ENCODE measurements at places on chromosomes 2 and 18. TPM values are rescaled to one million over a fixed set of nuclear protein-coding genes. Genes with fewer than 3 reads are reported as not detected.

DNA sequence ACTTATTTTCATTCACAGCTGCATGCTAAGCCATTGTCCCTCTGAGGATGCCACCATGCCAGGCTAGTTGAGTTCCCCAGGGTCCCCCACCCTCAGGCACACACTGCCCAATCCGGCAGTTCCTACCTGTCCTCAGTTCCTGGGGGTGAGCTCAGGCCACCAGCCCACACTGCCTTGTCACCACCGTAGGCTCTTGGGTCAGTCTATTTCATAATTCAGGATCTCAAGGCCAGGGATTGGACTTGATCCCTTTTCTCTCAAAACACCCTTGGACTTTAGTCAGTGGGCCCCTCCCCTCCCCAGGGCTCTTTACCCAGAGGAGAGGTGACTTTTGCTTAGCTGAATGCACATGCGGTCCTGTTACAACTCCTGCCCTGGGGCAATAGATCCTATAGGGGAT lies 18.7 kb upstream of the MC2R start:
- no peak for DNase-seq

DNA sequence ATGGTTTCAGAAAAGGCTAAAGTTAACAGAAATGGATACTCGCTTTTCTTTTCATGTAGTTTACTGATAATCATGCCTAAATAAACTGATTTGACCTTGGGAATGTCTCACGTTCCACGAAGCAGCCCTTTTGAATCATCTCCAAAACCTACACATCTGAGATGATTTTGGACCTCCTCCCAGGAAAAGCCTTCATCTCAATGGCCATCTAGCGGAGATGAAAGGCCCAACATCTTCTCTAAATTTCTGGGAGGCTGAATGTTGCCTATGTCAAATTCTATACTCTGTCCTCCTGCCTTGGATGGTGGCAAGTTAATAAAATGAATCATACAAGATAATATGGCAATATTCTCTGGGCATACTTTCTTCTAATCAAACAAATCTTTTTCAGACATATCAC lies 448.5 kb downstream of the ZEB2 start:
- no peak for DNase-seq

DNA sequence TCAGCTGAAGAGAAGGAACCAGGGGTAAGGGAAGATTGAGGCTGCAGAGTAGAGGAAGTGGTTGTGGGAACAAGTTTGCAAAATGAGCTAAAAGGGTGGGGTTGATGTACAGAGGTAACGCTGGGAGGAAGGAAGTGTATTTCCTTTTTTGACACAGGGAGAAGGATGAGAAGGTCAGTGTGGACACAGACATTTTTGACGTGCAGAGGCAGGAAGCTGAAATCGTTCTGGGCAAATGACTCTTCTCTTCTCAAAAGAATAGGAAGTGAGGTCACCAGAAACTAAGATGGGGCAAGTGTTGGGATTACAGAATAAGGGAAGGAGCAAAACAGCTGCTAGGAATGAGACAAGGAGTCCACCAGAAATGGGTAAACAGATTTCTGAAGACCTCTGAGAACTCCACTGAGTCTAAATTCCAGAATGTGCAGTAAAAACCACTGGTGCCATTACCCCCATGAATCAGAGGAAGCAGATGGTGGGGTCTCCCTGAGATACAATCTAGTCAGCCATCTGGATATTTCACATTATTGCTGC lies 20.0 kb upstream of the RNF149 start:
- no peak for DNase-seq

DNA sequence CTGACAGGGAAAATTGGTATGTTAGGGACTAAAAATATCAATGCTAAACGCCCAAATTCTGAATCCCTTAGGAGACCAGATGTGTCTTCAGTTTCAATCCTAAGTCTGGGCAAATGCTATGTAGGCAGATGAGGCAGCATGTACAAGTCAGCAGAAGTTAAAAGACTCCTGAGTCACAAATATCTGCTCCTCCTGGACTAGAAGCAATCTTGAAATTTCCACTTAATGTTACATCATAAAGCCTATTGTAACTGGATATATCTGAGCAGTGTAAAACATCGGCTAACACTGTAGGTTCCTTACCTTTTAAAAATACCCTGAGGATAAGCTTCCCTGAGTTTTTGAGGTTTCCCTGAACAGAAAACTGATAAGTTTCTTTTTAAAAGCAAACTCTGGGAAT lies 1087.6 kb upstream of the PIK3C3 start:
- no peak for DNase-seq

DNA sequence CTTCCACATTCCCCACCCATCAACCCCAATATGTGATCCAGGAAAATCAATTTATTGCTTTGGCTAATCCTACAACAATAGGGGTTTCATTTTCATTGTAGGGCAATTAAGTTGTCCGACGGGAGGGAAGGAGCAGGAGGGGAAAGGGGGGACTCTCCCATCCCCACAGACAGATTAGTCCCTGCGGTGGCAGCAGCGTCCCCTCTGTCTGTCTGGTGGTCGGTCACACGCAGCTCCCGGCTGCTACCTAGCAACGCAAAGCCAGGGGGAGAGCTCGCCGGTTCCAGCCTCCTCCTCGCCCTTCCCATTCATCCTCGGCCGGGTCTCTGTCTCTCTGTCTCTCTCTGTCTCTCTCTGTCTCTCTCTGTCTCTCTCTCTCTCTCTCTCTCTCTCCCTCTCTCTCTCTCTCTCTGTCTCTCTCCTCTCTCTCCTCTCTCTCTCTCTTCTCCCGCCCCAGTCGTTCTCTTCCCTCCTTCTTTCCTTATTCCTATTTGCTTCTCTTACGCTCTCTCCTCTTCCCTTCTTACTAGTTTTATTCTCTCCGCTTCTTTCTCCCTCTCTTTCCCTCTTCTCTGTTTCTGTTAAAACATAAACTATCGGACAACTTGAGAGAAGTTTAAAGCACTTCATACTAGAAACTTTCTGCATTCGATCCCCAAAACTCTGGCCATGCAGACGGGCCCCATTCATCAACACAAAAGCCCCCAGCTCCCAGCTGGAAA lies 1.2 kb downstream of the LRP2 start:
- no peak for DNase-seq

- no peak for DNase-seq
These were observed 52.1 kb downstream of the RAMP1 start for GRCh38 chr2:237911363-237912017.

DNA sequence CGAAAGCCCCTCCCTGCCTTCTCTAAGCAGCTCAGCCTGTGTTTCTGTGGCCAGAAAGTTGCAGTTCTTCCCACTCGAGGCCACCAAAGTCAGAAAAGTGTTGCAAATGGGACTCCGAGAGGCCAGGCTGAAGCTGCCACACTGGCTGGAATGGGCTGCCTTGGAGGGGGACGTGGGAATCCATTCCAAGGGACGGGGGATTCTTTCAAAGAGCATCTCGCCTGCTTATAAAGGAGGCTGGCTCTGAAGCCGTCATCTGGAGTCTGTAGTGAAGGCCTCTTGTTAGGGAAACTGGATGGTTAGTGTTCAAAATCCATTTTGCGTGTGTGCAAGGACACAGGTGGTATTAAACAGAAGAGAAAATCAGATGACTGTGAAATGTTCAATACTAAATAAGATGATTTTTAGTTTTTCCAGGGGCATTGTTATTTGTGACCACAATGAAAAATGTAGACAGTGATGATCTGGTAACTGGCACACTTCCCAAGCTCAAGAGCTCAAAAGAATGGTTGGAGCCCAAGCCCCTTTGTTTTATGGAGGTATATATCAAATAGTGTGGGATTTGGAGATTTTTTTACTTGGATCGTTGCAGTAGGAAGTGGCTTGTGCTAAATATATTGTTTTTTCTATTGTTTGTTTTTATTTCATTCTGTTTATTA lies 782 bp downstream of the FAM228B start:
- DNase-seq = no peak

The CREG2 gene
- 48.5 TPM for total RNA-seq

GRCh38 chr2:85179541-85179940 lies 46.3 kb downstream of the TCF7L1 start:
- no peak for DNase-seq

- DNase-seq = no peak
These were observed 67.2 kb downstream of the KCTD1 start for GRCh38 chr18:26480897-26481795.

GRCh38 chr18:6355789-6356589 lies 58.7 kb downstream of the L3MBTL4 start:
- no peak for DNase-seq

GRCh38 chr18:44764863-44765262 lies 84.2 kb downstream of the SETBP1 start:
- no peak for DNase-seq

GRCh38 chr2:8198766-8199382 lies 483.0 kb upstream of the ID2 start:
- DNase-seq = no peak

DNA sequence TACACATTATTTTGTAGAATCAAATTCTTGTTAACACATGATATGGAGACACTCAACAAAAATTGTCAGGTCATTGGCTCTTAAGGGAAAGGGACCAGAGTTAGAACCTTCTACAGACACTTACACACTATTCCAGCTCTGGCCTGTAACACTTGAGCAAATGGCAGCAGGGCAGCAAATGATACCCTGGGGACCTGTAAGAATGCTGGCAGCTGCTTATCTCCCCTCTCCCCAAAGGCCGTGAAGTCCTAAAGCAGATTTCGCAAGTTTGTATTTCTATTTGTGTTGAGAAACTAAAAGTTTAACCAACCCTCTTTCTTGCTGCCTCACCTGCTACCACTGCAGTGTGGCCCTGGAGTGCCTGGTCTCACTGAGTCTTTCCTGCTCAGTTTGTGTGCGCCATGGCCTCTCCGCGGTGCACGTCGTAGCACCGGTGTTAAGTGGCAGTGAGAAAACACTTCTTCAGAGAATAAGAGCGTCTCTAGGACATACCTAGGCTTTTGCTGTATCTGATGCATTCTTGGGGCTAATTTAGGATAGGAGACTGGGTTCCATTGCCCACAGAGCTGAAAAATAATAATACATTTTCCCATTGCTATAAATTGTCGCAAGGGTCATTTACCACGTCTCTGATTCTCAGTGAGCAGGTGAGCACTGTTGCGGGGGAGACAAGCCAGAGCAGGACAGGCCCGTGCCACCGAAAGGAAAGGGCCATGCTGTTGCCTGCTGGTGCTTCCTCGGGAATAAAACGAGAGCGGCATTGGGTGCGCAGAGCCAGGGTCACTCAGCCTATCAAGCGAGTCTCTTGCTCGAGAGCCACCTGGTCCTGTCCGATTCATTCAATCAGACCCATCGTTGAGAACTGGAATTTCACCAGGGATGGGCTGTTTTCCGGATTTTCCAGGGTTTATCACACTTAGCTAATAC lies 204.9 kb downstream of the PTGR3 start:
- no peak for DNase-seq

- DNase-seq = no peak
These were observed 109.5 kb downstream of the RAPGEF4 start for GRCh38 chr2:172845028-172845630.

The KCNS3 gene
- total RNA-seq = 22.8 TPM

DNA sequence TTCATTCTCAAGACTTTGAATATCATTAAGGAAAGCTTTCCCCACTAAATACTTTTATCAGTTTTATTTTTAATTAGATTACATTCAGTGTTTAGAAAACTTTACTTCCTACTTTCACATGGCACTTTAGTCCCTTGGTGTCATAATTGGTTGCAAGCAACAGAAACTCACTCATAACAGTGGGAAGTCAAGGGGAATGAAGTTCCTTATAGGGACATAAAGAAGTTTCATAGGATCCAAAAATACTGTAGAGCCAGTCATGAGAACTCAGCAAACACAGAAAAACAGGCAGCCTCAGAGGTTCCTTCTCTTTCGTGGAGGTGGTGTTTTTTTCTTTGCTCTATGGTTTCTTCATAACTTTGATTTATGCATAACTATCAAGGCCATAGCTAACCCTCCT lies 809.0 kb downstream of the BCL11A start:
- DNase-seq = no peak

DNA sequence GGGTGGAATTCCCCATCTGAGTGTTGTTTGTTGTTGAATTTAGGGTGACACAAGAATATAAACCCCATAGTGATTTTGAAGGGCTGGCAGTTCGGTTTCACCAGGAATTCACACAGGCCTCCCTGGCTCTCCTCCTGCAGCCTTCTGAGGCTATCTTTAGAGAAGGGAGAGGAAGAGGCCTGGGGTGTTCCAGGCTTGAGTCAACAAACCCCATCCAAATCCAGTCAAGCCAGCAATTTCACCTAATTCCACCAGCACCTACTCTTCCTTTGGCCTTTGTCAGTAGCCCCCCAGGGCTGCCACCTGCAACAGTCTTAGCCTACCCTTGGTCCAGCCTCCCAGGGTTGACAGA lies 32.0 kb downstream of the MARCHF4 start:
- DNase-seq = no peak

DNA sequence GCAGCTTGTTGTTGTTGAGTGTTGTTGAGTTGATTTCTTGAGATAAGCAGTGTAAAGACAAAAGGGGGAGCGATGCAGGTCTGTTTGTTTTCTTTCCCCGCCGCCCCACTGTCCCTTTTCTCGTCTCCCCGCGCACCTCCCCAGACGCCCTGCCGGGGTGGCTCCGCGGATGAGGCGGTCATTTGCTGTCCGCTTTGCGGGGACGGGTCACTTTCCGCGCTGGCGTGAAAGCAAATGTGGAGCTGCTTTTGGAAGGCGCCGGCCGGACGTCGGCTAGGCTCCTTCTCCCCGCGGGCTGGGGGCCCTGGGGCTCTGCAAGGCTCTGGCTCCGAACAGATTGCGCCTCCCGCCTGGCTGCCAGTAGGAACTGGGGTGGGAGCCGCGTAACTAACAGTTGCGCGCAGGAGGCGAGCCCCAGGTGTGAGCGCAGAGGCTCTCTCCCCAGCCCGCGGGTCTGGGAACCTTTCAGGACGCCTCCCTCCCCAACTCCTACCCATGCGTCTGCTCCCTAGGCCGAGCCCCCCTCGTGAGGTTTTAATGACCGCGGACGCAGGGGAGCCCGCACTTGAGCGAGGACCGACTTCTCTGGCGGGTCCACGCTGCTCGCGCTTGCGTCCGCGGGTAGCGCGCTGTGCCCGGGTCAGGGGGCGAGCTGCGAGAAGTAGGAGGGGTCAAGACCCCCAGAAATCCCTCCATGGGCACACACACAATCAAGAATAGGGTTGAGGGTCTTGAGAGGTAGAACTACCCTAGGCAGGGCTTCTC lies 146.6 kb downstream of the MEIS1 start:
- DNase-seq = no peak

DNA sequence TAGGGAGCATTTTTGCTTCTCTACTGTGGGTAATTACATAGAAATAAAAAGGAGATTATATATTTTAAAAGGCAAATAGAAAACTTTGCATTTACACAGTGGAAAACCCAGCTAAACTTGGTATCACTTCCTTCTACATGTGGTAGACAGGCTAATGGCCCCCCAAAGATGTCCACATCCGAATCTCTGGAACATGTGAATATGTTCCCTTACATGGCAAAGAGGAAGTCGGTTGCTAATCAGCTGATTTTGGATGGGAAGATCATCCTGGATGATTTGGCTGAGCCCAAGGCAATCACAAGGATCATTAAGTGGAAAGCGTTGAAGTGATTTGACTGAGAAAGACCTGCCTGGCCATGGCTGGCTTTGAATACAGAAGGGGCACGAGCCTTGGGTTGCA lies 26.2 kb downstream of the CREG2 start:
- DNase-seq = no peak

GRCh38 chr2:224142397-224143312 lies 103.6 kb upstream of the SERPINE2 start:
- DNase-seq = no peak

Data from spinal cord (tissue), 10 donors.